ENCODE measurements at places on chromosomes 6 and 20.

DNA sequence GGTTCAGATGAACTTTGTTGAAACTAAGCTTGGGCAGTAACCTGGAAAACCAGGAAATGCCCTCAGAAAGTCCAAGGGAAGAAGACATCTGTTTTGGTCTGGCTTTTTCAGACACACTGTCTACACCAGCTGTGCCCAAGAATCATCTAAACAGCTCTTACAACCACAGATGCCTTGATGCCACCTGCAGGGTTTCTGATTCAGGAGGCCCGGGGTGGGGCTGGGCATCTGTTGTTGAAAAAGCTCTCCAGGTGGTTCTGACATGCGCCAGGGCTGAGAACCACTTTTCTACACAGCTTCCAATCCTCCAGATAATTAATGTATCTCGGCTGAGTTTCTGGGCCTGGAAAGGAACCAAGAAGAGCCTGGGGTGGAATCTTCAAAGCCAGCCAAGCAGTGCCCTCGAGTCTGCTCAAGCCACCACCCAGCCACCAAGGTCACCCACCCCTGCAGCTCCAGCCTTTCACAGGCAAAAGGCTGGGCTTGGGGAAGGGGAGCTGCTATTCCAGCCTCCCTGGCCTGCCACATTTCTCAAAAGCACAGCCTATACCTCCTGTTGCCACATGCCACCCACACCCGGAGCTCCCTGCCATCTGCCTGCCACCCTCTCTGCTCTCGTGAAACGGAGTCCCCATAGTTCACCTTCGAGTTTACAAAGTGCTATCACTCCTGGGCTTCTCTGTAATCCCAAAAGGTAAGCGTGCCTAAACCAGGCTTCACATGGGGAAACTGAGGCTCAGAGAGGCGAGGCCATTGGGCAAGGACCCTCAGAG lies 9.4 kb downstream of the MDGA1 start:
- H3K4me3 ChIP-seq, result no peak overlapping the region
- DNase-seq, result no peak

DNA sequence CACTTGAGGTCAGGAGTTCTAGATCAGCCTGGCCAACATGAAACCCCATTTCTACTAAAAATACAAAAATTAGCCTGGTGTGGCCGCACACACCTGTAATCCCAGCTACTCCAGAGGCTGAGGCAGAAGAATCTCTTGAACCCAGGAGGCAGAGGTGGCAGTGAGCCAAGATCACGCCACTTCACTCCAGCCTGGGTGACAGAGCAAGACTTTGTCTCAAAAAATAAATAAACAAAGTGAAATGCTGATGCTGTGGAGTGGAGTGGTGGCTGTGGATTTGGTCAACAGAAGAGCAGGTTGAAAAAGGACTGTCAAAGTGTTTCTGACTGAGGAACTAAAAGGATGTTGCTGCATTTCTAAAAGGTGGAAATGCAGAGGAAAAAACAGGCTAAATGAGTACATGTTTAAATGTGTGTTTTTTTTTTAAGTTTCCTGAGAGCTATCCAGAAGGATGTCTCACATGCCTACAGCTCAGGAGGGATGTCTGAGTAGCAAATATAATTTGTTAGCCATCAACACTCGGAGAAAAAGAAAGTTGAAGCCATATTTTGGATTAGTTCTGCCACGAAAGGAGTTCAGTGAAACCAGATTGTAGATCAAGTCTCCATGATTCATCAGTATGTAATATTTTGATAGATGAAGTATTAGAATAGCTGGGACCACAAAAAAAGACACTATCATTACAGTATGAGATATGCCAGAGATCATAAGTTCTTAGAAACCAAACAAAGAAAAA lies 621.1 kb upstream of the ADGRB3 start:
- H3K4me3 ChIP-seq, result no peak overlapping the region
- no peaks in the 10 kb centered on the region for H3K27me3 ChIP-seq
- H3K27ac ChIP-seq, result no peak overlapping the region
- DNase-seq, result no peak

- no peak for DNase-seq
- peaks cover 55% of the 10 kb centered on the region for H3K4me1 ChIP-seq
- H3K36me3 ChIP-seq, result peaks cover 8% of the 10 kb centered on the region
- H3K4me3 ChIP-seq, result peak overlapping the region; percentile 89
- H3K27me3 ChIP-seq, result no peaks in the 10 kb centered on the region
Measured at GRCh38 chr6:31202259-31203166, 32.0 kb upstream of the POU5F1 start.

DNA sequence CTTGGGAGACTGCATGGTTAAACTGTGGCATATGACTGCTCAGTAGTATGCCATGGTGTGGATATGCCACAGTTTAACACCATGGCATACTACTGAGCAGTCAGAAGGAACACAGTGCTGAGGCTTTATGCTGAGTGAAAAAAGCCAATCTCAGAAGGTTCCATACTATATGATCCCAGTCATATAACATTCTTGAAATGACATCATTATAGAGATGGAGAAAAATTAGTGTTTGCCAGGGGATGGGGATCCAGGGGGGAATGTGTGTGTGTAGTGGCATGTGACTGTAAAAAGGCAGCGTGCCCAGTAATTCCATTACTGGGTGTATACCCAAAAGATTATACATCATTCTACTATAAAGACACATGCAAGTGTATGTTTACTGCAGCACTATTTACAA lies 85.8 kb downstream of the FOXF2 start:
- peaks cover 15% of the 10 kb centered on the region for H3K27me3 ChIP-seq
- H3K27ac ChIP-seq, result no peak overlapping the region
- H3K36me3 ChIP-seq, result no peaks in the 10 kb centered on the region
- H3K4me1 ChIP-seq, result peaks cover 5% of the 10 kb centered on the region
- no peak for DNase-seq
- H3K4me3 ChIP-seq, result no peak overlapping the region

- H3K27me3 ChIP-seq, result no peaks in the 10 kb centered on the region
- H3K4me1 ChIP-seq, result no peaks in the 10 kb centered on the region
- H3K4me3 ChIP-seq, result no peak overlapping the region
- no peaks in the 10 kb centered on the region for H3K36me3 ChIP-seq
- H3K27ac ChIP-seq, result no peak overlapping the region
Measured at GRCh38 chr6:155645325-155645724, 189.7 kb upstream of the NOX3 start.
